ENCODE measurements at places on chromosomes 1 and 21.

DNA sequence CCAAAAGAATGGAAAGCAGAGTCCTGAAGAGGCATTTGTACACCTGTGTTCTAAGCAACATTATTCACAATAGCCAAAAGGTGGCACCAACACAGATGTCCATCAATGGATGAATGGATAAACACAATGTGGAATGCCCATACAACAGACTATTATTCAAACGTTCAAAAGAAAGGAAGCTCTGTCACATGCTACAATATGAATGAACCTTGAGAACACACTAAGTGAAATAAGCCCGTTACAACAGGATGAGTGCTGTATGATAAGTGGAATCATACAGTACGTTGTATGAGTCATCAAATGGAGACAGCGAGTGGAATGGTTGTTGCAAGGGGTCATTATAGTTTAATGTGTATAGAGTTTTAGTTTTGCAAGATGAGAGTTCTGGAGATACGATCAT lies 80.1 kb downstream of the SH3BGR start:
- DNase-seq, result no peak

GRCh38 chr1:208231881-208232661 lies 12.1 kb downstream of the PLXNA2 start:
- DNase-seq, result no peak

- no peak for DNase-seq
Observed at GRCh38 chr1:201946224-201946908, at the start of gene LMOD1. TSS of gene LMOD1 (minus strand) at chr1:201946548. CDS start at chr1:201946340, 208 bp downstream.

- DNase-seq, result no peak
Observed at GRCh38 chr1:115031595-115031994, 2.0 kb downstream of the TSHB start.

- no peak for DNase-seq
Observed at GRCh38 chr1:202568826-202569225, 141.4 kb downstream of the SYT2 start.

DNA sequence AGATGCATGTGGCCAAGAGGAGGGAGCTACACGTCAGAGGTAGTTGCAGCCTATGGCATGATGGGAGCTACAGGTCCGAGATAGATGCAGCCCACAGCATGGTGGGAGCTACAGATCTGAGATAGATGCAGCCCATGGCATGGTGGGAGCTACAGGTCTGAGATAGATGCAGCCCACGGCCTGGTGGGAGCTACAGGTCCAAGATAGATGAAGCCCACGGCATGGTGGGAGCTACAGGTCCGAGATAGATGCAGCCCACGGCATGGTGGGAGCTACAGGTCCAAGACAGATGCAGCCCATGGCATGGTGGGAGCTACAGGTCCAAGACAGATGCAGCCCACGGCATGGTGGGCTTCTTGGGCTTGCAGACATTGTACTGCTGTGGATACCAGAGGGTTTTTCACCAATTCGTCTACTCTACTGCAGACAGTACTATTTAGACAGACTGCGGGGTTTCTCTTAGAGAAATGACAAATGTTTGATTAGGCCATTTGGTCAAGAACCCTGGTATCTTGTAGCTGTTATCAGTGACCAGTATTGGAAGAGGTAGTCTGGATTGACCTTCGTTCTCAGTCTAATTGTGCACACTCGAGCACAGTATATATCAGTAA lies 127.4 kb downstream of the DHRS3 start:
- DNase-seq, result no peak

DNA sequence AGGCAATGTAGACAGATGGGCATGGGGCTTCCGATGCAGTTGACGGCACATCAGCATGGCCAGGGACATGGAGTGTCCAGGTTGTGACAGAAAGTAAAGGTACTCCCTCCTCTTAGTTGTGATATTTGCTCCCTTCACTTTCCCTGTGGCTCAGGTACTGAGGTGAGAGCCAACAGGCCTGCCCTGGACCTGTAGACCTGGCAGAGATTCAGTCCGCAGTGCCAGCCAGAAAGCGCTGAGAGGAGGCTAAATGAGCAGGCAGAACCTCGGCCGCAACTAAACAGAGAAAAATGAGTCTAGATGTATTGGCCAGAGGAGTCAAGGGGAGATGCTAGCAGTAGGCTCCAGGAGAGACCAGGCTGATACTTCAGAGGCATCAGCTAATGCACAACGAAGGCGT lies 22.6 kb upstream of the KCNK2 start:
- DNase-seq, result no peak

DNA sequence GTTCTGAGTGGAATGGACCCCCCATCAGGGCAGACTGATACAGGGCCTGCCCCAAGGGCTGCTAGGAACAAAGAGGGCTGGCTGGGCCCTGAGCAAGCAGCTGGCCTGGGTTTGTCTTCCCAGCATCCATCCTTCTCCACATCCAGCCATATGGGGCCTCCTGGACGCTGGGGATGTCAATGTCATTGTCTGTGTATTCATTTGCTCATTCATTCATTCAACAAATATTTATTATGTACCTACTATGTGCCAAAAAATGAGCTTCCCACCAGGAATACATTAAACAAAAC lies 15.6 kb upstream of the ECE1 start:
- DNase-seq, result no peak

- DNase-seq, result no peak
Observed at GRCh38 chr1:27402349-27402754, 9.9 kb downstream of the GPR3 start.

DNA sequence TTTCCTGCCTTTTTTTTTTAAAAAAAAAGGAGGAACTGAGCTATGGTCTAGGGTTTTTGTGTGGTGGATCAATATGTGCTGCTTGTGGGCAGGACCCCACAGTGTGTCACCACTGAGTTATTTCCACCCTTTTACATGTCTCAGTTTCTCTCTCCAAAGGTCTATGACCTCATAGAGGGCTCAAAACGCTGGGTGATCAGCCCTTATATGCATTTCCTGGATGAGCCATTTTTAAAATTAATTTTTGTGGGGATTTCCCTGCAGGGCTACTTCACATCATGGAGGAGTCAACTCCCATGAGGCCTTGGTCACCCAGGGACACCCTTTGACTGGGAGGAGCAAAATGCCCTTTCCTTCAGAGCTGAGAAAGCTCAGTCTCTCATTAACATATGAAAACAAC lies 20.7 kb upstream of the HAO2 start:
- DNase-seq, result no peak

- peak; percentile 57 for DNase-seq
Observed at GRCh38 chr1:27342778-27343638, 1.2 kb downstream of the SYTL1 start.

All from stimulated activated CD4-positive, alpha-beta T cell treated with anti-CD3 and anti-CD28 coated beads, Interleukin-1b, Interleukin-23, amount 100 ng/mL, for 1 hour (primary cell).